ENCODE measurements at places on chromosomes 12 and 14.
A peak's percentile ranks its signal among the peaks of the same experiment; 100 is the strongest.

DNA sequence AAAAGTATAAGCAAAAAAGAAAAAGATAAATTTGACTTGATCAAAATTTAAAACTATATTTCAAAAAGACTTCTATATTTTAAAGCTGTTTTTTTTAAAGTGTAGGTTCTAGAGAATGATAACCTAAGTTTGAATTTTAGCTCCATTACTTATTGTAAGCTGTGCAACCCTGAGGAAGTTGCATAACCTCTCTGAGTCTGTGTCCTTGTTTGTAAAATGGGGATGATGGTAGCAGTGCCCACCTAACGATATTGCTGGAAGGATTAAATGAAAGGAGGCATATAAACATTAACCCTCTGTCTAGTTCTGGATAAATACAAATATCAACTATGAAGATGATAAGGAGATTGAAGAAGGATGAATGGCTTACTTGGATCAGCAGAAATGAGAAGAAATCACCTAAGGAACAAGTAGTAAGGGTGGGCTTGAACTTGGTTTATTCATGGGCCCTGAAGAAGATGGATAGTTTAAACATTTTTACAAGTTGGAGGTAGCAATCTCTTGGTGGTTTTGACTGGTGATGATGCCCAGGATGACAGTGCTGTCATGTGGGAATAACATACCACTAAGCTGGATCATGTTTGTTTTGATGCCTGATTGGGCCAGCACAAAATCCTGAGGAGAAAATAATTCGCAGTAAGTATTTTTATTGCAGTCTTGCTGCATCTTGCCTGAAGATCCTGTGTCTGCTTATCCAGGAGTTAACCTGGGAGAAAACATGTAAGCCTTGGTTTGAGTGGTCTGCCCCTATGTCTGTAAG, 35.0 kb downstream of the TXNRD1 start:
- DNase-seq = no peak

DNA sequence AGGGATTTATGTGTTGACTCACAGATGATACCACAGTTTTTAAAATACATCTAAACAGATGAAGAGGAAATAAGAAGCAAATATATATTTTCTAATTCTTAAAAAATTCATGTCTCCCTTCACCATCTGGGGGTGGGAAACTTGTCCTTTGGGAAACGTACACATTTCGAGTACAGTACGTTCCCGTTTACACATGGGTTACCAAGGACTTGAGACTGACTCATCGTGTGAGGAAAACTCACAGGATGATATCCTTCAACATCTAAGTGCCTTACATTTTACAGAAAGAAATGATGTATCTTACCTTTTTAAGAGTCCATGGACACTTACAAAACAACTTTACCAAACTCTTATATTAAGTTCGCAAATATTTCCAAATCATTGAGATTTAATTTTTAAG, 16.0 kb upstream of the FBLN5 start:
- DNase-seq = no peak

DNA sequence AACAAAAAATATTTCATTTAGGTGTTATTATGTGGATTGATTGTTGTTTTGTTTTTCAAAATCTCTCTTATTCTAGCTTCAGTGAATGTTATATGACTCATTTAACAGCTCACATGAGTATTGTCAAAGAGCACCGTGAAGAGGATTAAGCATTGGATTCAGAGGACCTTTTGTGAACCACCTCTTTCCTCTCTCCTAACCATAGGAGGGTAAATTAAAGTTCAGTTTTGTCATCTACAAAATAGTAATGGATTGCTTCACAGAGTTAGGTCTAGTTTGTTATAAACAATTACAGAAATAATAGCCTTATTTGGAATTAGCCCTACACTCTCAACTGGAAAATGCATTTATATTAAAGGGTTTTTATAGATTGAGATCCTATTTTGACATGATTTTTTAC, 962 bp upstream of the KERA start:
- DNase-seq = no peak

DNA sequence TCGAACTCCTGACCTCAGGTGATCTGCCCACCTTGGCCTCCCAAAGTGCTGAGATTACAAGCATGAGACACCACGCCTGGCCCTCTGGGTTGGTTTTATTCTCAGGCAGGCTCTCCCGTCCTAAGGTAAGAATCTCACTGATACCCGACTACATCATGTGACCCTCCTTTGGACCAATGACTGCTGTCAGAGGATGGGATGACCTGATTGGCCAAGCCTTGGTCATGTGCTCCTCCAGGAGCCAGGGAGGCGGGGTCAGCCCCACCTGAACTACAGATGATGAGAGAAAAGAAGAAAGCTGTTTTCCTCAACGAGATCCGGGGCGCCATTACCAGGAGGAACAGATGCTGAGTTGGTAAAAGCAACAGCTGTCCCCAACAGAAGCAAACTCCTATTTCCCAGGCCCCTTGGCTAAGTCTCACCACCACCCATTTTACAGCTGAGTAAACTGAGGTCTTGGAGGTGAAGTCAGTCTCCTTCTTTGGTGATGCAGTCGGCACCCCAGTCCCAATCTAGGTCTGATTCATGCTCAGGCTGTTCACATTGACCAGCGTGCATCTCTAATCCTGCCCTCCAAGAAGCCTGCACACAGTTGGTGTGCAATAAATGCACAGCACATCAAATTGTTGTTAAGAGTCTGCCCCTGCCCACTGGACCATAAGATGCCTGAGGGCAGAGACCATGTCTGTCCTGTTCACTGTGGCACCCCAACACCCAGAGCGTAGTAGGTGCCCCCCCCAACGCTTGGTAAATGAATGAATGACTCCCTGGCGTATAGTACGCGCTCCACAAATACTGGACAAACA, 118.8 kb downstream of the SCARB1 start:
- no peak for DNase-seq

- DNase-seq = peak; percentile 13
Observed at GRCh38 chr12:121132601-121133481, at the start of gene P2RX7. Gene P2RX7 (plus strand): TSS chr12:121132876. CDS start chr12:121132971, 95 bp downstream.

DNA sequence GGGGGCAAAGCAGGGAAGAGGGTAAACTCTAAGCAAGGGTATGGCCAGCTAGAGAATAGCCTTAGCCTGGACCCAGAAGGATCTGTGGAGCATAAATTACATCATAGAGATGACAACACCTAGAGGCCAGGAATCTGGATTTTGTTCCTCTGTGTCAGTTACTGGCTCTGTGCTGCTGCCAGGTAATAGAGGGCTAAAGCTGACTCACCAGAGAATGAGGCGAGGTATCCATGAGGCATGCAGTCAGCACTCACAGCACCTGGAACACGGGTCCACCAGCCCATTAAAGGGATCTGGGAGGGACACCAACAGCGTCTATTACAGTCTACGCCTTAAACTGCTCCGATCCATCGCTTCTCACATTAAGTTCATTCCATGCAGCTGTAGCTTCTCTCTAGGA, 74.9 kb upstream of the CMKLR1 start:
- DNase-seq = no peak

GRCh38 chr14:53634793-53635192, 321.8 kb downstream of the BMP4 start:
- no peak for DNase-seq

- DNase-seq = no peak
Observed at GRCh38 chr14:33715227-33715528, 235.7 kb downstream of the EGLN3 start.

- DNase-seq = no peak
Observed at GRCh38 chr12:68432622-68433021, 100.5 kb upstream of the MDM1 start.

GRCh38 chr14:51552275-51552674, 99.4 kb upstream of the FRMD6 start:
- DNase-seq = no peak

DNA sequence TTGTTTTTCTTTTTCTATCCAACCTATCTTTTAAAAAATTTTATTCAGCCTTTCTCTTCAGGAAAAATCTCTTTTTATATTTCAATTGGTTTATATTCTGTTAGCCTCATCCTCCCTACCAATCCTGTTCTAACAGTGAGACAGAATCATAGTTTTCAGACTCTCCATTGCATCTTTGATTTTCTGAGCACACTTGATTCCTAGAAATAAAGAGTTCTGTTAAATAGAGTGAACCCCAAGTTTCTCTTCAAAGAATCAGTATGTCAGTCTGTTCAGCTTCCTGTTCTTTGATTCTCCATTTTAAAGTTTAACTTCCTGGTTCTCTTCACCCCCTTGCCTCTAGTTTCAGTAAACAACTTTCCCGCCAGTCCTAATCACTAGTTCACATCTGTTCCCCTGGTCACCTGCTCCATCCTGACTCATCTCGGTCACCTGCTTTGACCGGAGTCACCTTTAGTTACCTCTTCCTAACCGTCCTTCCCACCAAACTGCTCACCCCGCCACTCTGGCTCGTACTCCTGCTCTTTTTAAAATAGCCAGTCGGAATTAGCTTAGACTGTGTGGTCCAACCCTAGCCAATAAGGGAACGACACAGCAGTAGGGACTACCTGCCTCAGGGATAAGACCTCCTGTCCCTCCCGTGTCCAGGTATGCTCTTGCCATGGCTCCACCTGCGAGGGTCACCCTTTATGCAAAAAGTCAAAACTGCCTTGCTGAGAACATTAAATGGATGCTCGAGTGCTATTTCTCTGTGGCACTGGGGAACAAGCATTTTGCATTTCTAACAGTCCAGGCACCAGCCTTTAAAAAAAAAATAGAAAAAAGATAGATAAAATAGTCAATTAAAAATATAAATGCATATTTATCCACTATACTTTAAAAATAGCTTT, 48.4 kb downstream of the DDX51 start:
- no peak for DNase-seq

DNA sequence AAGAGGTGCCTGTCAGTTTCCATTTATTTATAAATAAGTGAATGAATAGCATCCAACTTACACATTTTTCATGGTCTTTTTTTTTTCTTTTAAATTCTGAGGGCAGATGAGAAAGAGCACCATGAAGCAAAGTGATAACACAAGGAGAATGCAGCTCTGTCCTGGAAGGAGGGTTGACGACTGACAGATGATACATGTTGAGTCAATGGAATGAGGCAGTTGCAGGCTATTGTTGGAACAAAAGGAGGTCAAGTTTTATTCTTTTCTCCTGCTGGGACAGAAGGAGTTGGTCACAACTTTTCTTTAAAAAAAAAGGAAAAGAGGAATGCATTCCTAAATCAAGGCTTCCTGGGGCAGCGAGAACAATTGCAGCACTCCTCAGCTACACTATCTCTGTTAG, 119.9 kb upstream of the PLEKHG7 start:
- DNase-seq = no peak
